Epithelial cell of umbilical artery (primary cell): ENCODE measurements at places on chromosomes 3 and 15. TPM values are rescaled to one million over a fixed set of nuclear protein-coding genes. Genes with fewer than 3 reads are reported as not detected.

HYKK gene
- 1.6 and 1.8 TPM in 2 replicates for total RNA-seq

ZPLD1 gene
- total RNA-seq = not detected in 2 replicates

SERINC4 gene
- not detected in 2 replicates for total RNA-seq

CADPS gene
- under 0.01 and 0.15 TPM in 2 replicates for total RNA-seq

CSPG4 gene
- 0.32 and 1.2 TPM in 2 replicates for total RNA-seq

HDGFL3 gene
- 75.0 and 97.9 TPM in 2 replicates for total RNA-seq
